ENCODE measurements at places on chromosomes 12 and 14.

DNA sequence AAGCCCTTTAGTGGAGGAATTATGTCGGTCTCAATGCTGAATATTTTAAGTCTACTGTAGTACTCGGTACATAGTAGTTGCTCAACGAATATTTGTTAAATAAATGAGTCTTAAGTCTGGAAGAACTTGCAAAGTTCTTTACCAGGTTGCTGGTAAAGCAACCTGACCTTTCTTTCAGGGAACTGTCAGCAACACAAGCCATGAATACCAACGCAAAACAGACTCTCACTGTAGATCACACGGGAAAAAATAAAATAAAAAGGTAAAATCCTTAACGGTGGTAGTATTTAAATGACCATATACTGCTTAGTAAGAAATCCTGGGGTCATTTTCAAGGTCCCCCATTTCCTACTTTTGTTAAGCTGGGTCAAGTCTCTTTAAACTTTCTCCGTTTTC is 447 bp upstream of the NUBPL start:
- no peak for DNase-seq

DNA sequence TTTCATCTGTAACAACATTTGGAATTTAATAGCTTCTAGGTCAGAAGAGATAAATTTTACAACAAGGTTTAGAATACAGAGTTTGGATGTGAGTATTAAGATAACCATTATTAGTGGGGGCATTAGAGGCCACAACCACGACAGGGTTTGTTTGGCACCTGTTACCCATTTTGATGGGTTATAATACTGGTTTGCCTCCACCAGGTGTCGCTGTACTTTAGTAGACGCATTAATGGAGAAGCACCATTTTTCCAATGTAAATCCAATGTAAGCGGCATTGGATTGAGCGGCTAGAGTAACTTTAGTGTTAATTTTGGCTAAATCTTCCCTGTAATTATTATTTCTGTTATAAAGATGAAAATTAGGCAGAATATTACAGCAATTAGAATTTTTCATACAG is 136.2 kb downstream of the SLCO1B3 start:
- peak; percentile 52 for DNase-seq

- DNase-seq = no peak
Observed at GRCh38 chr12:91267039-91267438, 84.4 kb upstream of the DCN start.

DNA sequence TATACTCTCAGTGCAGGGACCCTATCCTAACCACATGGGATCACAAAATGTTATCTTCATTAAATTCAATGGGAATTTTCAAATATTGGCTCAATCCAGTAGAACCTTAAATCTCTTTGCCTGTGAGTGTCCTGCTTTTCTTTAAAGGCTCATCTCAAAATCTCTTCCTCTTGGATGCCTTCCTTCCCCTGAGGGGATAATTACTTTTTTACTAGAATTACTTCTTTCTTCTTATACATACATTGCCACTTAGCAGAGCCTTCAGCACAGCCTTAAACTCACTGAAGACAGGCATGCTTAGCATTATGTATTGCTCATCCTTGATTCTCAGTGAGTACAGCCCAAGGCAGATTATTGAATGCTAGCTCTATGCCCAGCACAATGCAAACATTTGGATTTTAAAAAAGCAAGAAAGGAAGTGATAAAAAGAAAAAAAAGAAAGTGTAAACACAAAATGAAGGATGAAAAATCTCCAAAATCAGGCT is 1918.0 kb upstream of the FLRT2 start:
- peak; percentile 43 for DNase-seq

DNA sequence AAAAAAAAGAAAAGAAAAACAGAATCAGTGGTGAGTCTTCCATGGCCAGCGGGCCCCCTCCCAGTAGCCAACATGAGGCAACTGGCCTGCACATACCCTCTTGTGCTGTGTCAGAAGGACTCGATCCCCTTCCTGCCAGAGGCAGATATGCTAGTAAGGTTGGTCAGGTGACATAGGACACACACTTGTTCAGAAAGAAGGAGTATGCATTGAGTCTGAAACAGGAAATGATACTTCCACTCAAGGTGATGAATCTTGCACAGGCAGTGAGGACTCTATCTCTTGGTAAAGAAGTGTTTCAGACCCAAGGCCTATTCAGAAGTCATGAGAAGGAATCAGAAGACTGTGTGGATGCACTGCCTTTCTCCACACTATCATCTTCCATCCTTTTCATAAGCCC is 269.7 kb upstream of the FAR2 start:
- DNase-seq = no peak
